ENCODE measurements at places on chromosomes 6 and 20.

DNA sequence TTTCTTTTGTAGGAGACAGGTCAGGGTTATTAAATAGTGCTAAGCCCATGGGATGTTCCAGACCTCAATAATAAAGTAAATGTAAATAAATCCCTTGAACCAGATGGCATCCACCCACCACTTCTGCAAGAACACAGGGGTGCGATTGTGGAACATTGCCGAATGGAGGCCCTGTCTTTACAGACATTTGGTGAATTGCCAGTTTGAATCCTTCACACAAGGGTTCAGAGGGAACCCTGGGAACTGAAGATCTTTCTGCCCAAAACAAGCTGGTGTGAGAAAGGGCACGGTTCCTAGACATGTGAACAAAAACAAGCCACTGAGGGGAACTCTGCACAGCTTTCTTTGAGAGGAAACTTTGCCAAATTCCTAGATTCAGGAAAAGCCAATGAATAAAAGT lies 30.2 kb upstream of the RNF8 start:
- no peak for DNase-seq

- no peak for DNase-seq
These were observed 30.5 kb upstream of the MDFI start for GRCh38 chr6:41607736-41608135.

DNA sequence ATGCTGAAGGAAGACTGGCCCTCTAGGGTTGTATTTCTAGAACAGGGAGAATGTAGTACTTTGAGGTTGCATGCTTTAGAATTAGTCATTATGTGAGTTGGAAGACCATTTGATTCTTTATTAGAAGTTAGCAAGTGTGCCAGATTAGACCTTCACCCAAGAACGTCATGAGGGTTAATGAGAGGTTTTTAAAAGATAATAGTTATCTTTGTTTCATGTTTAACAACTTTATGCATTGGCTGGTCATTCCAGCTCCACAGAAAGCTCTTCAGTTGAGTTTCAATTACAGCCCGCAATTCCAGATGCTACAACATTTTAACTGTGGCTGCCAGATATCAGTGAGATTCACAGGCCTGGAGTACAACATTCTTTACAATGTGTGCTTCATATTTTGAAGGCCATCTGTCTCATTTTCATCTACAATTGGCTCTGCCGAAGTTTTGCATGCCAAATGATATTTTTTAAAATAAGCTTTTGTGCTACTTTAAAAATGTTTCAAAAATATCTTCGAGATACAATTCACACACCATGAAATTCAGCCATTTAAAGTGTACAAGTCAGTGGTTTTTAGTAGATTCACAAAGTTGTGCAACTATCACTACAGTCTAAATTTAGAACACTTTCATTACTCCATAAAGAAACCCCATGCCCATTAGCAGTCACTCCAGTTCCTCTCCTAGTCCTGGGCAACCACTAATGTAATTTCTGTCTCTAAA lies 61.1 kb upstream of the FBXO30 start:
- no peak for DNase-seq

- DNase-seq = no peak
These were observed 88.7 kb downstream of the ZHX3 start for GRCh38 chr20:41228858-41229257.

DNA sequence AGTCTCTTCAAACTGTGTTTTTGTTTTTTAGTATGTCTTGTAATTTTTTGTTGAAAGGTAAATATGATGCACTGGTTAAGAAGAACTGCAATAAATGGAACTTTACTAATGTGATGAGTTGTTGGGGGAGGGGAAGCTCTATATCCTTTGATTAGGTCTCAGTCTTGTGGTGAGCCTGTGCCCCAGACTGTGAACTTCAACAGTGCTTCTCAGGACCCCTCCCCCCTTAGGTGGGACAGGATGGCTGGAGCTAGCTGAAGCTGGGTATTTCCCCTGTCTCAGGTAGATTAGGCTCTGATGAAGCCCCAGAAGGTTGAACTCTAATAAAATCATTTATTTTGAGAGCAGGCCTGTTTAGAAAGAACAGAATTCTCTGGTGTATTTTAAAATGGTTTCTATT lies 31.4 kb upstream of the TASP1 start:
- DNase-seq = no peak
